Neural crest cell (in vitro differentiated cells): ENCODE measurements at places on chromosomes 11 and 22.

GRCh38 chr11:36699271-36699670 is 101.2 kb upstream of the RAG2 start:
- no peak for DNase-seq

- DNase-seq: no peak
These were observed 95.6 kb downstream of the ZBTB16 start for GRCh38 chr11:114155116-114155515.

- DNase-seq: no peak
These were observed 19.6 kb upstream of the LIMK2 start for GRCh38 chr22:31192513-31192912.

- no peak for DNase-seq
These were observed 3.2 kb upstream of the ANO5 start for GRCh38 chr11:22189660-22190059.

GRCh38 chr22:41565403-41566054 is 4.7 kb downstream of the CSDC2 start:
- DNase-seq: no peak

GRCh38 chr22:31328544-31328960 is 17.6 kb downstream of the PATZ1 start:
- no peak for DNase-seq

DNA sequence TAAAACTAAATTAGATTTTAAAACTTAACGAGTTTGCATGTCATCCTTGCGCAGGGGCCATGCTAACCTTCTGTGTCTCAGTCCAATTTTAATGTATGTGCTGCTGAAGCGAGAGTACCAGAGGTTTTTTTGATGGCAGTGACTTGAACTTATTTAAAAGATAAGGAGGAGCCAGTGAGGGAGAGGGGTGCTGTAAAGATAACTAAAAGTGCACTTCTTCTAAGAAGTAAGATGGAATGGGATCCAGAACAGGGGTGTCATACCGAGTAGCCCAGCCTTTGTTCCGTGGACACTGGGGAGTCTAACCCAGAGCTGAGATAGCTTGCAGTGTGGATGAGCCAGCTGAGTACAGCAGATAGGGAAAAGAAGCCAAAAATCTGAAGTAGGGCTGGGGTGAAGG is 10.6 kb downstream of the LIMK2 start:
- DNase-seq: no peak

DNA sequence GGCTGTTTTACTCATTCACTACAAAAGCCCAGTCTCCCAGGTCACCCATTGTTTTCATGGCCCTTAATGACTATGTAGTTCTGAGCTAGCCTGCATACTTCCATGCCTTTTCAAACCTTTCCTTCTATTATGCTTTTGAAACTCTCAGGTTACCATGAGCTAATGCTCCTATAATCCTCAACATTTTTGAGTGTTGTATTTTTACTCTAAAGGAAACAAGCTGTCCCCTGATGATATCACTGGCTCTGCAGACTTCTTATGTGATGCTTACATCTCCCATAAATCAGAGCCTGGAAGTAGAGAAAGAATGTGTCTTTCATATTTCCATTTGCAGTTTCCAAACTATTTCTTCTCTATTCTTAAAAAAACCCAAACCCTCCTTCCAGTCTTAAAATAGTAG is 159.0 kb upstream of the RAG2 start:
- DNase-seq: no peak

DNA sequence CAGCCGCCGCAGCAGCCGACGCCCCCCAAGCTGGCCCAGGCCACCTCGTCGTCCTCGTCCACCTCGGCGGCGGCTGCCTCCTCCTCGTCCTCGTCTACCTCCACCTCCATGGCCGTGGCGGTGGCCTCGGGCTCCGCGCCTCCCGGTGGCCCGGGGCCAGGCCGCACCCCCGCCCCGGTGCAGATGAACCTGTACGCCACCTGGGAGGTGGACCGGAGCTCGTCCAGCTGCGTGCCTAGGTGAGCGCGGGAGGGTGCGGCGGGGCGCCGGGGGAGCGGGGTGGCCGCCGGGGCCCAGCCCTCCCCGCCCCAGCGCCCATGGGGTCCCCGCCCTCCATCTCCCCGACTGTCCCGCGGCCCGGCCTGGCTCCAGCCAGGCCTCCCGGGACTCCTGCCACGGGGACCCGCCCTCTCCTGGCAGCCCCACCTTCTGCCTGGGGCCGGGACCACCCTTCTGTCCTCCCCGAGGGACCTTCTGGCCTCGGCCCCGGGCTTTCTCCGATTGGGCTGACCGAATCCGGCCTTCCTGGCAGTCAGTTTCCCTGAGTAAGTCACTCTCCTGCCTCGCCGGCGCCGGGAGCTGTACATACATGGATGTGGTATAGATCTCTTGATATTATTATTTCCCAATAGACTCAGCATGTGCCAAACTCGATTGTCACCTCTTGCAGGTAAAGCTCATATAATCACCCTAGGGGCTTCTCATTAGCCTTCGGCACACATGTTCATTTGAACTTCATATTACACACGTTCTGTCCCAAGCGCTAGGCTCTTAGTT is 720 bp downstream of the PACS1 start:
- DNase-seq: peak; percentile 30

DNA sequence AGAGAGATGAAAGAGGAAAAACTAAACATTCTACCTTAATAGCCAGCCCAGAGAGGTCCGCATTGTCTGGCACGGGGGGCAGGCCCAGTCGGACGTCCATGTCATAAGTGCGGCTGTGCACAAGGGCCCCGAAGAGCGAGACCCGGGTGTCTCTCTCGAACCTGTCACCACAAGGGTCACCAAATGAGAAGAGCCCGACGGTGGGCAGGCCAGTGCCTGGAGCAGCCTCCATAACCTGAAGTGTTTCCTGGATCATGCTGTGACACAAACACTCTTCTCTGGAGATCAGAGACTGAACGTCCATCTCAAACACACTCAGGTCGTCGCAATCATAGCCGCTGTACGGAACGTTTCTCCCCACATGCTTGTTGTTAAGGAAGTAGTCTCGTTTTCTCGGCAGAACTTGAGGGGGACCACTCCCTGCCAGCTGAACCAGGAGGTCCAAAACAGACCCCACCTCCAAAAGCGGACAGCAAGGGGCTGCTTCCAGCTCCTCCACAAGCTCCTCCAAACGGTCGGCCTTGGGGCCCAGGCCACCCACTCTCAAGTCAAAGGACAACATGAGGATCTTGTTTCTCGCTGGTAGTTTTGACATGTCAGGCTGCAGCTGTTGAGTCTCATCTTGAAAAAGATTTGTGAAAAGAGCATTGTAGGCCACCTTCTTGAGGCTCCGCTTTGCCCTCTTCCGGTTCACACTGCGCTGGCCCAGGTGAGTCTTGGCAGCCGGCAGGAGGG is 971 bp downstream of the TUBGCP6 start:
- no peak for DNase-seq

GRCh38 chr11:62854013-62854824 is 14.8 kb upstream of the WDR74 start:
- no peak for DNase-seq

DNA sequence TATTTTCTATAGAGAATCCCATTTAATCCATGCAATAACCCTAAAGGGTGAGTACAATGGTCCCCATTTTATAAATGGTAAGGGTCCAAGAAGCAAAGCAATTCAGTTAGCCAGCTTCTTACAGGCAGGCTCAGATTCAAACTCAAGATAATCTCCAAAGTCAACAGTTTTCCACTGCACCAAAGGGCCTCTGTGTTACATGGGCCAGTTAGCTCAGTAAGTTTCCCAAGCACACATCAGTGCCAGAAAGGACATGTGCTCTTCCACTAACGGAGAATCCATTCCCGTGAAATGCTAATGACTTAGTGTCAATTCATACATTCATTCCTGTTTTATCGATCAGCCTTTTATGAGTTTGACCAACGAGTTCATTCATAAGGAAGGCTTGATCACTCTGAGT is 11.0 kb downstream of the SLC43A1 start:
- DNase-seq: no peak

- peak; percentile 26 for DNase-seq
These were observed 2.5 kb downstream of the GNG3 start for GRCh38 chr11:62710001-62710345.

- DNase-seq: no peak
These were observed 13.7 kb downstream of the RASD2 start for GRCh38 chr22:35554297-35554845.

- DNase-seq: no peak
These were observed 81.0 kb downstream of the MYEOV start for GRCh38 chr11:69374946-69375310.

GRCh38 chr22:36756031-36756430 is 19.9 kb downstream of the IFT27 start:
- no peak for DNase-seq

DNA sequence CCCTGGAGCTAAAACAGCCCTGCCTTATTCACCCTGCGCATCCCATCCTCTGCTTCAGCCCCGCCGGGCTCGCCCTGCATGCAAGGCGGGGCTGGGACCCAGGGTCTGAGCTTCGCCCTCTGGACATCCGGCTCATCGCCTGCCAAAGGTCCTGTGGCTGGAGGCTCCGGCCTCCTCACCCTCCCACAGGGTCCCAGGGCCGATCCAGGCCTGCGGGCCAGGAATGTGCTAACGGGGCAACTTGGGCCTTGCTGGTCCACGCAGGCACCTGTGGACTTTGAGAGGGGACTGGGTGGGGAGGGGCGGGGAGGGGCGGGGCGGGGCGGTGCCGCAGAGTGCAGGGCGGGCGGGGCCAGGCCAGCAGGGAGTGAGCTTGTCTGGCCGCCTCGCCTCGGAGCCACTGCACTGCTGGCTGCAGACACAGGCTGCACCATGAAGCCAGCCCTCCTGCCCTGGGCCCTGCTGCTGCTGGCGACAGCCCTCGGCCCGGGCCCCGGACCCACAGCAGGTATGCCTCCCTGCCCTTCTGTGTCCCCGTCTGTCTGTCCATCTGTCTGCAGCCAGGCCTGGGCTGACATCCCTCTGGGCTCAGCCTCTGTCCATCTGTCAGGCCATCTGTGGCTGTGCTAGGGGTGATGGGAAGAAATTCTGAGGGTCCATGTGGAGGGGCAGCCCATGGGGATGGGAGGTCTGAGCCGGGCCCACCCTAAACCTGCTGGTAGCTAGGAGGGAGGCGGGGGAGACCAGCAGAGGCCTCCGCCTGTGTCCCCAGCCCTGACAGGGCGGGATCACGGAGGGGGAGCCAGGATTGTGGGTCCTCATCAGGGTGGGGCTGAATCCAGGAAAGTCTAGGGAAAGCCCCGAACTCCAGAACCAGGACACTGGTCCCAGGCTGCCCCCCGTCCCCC is at the start of gene SUSD2:
Gene SUSD2, plus strand, starts transcription at position 400 of the 908 bp plus-strand sequence. Its CDS starts 33 bp downstream, at position 433.
- no peak for DNase-seq

DNA sequence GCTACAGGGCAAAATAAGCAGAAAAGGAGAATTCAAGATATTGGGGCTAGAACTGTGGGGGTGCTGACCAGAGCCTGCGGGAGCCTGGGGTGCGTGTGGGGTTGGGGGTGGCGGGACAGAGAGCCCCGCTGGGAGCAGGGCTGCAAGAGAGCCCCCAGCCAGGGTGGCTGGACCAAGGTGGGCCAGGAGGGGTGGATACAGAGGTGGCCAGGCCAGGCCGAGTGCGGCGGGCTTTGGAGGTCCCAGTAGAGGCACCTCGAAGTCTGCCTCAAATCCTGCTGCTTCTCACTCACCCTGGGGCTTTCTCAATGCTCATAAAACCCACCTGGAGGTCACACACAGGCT is 16.9 kb upstream of the MUC5B start:
- DNase-seq: no peak

DNA sequence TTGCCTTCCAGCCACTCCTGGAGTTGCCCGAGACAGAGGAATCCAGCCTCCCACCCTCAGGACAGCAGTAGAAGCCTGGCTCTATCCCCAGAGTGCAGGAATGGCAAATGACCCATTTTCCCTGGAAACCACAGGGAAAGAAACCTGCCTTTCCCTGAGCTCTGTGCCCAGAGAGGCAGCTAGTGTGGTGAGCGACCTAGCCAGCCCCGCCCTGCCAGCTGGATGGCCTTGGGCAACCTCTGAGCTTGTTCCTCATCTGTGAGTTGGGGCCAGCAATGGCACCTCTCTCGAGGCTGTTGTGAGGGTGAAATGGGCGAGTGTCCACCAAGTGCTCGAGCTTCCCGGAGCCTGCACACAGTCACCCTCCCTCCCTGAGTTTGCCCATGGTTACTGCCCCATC is 3.7 kb downstream of the OMP start:
- DNase-seq: no peak

DNA sequence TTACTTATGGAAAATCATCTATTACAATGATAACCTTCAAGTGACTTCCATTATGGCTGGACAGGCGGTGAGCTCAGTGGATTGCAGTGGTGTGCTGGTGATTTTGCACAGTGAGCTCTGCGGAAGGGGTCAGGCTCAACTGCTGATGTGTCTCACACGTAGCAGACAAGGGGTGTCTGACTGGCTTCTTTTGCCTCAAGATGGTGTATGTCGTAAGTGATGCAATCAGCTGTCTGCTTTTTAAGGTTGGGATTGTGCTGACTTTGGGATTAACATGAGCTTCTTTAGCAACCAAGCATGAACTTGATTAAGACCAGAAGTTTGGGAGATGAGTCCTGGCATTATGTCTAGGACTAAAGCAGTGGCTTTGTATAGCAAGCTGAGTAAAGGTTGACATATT is 49.5 kb downstream of the POLD3 start:
- no peak for DNase-seq

DNA sequence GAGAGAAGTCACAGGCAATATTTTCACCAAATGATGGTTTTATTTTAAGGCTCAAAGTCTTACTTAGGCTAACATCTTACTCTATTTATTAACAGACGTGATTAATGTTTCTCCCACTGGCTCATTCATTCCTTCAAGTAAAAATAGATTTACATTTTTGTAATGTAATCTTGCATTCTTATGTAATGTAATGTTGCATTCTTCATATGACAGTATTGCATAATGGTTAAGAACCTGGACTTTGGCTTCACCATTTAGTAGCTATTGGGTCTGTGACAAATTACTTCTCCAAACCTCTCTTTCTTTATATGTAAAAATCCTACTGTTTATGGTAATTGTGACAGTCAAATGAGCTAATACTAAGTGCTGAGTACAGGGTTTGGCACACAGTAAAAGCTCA is 3.3 kb upstream of the DIXDC1 start:
- no peak for DNase-seq

- DNase-seq: no peak
These were observed 120.4 kb upstream of the TP53AIP1 start for GRCh38 chr11:129063118-129063517.

DNA sequence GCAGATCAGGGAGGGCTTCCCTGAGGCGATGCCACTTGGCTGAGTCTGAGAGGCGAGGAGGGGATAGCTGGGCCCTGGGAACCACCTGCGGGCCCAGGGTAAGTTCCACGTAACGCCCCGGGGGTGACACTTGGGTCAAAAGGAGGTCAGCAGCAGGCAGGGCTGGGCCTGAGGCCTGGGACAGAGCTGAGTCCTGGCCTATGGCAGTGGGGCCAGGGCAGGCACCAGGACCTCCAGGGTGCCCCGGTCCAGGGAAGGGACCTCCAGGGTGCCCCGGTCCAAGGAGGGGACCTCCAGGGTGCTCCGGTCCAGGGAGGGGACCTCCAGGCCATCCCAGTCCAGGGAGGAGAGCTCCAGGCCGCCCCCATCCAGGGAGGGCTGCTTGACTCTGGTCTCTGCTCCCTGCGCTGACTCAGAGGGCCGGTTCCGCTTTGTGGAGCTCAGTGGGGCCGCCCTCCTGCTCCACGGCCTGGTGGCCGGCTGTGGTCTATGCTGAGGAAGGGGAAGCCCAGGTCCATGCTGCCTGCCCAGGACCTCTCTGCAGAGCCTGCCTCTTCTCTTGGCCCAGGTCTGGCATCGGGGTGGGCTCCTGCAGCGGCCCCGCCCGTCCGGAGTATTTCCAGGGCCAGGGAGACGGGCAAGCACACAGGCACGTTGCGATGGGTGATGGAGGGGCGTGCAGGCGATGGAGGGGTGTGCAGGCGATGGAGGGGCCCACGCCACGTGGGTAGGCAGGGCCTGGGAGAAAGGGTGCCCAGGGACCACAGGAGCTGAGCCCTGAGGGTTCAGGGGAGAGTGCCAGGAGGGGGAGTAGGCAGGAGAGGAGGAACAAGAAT is 19.5 kb upstream of the WNT7B start:
- DNase-seq: no peak
